ENCODE measurements at places on chromosomes 4 and X. TPM values are rescaled to one million over a fixed set of nuclear protein-coding genes. Genes with fewer than 3 reads are reported as not detected.
A peak's percentile ranks its signal among the peaks of the same experiment; 100 is the strongest.

The RELL1 gene
- polyA plus RNA-seq: 4.3 TPM

DNA sequence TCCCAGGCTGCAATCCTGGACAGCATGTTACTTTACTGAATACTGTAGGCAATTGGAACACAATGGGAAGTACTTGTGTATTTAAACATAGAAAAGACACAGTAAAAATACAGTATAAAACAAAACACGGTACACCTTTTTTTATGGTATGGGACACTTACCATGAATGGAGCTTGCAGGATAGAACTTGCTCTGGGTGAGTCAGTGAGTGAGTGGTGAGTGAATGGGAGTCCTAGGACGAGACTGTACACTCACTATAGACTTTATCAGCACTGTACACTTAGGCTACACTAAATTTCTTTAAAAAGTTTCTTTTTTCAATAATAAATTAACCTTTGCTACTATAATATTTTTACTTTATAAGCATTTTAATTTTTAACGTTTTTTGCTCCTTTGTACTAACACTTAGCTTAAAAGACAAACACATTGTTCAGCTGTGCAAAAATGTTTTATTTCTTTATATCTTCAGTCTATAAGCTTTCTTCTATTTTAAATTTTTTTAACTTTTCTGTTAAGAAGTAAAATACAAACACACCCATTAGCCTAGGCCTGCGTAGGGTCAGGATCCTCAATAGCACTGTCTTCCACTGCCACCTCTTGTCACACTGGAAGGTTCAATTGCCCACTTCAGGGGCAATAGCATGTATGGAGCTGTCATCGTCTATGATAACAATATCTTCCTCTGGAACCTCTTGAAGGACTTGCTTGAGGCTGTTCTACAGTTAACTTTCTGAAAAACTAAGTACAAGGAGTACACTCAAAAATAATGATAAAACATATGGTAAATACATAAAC lies 293.5 kb upstream of the FSTL5 start:
- no peak overlapping the region for H3K27ac ChIP-seq
- H3K4me3 ChIP-seq: no peak overlapping the region
- H3K4me1 ChIP-seq: no peaks in the 10 kb centered on the region
- no peaks in the 10 kb centered on the region for H3K27me3 ChIP-seq
- DNase-seq: no peak

- no peaks in the 10 kb centered on the region for H3K36me3 ChIP-seq
- DNase-seq: no peak
- peaks cover 11% of the 10 kb centered on the region for H3K4me1 ChIP-seq
Observed at GRCh38 chr4:7941965-7942496, 2.4 kb upstream of the AFAP1 start.

- H3K27ac ChIP-seq: peak overlapping the region; percentile 97
- H3K36me3 ChIP-seq: no peaks in the 10 kb centered on the region
- DNase-seq: peak; percentile 82
- H3K4me3 ChIP-seq: peak overlapping the region; percentile 80
- peaks cover 5% of the 10 kb centered on the region for H3K27me3 ChIP-seq
Observed at GRCh38 chrX:151393514-151393913, 3.5 kb upstream of the VMA21 start.

The CPLX1 gene
- polyA plus RNA-seq: not detected

- H3K27ac ChIP-seq: no peak overlapping the region
- H3K36me3 ChIP-seq: peaks cover 24% of the 10 kb centered on the region
- H3K27me3 ChIP-seq: no peaks in the 10 kb centered on the region
- no peak overlapping the region for H3K4me3 ChIP-seq
- DNase-seq: no peak
Observed at GRCh38 chr4:123077330-123077729, 154.9 kb upstream of the NUDT6 start.

The TTC29 gene
- polyA plus RNA-seq: not detected

GRCh38 chr4:1676605-1677525 lies 7.2 kb downstream of the FAM53A start:
- no peaks in the 10 kb centered on the region for H3K36me3 ChIP-seq
- H3K4me3 ChIP-seq: no peak overlapping the region
- H3K4me1 ChIP-seq: no peaks in the 10 kb centered on the region
- H3K27ac ChIP-seq: no peak overlapping the region
- DNase-seq: no peak

GRCh38 chr4:107318078-107318477 lies 282.0 kb upstream of the DKK2 start:
- H3K27me3 ChIP-seq: no peaks in the 10 kb centered on the region
- DNase-seq: no peak
- H3K27ac ChIP-seq: no peak overlapping the region
- no peak overlapping the region for H3K4me3 ChIP-seq
- no peaks in the 10 kb centered on the region for H3K36me3 ChIP-seq

The SASH3 gene
- polyA plus RNA-seq: 254 TPM

GRCh38 chr4:42678512-42678911 lies 21.6 kb upstream of the ATP8A1 start:
- no peak overlapping the region for H3K4me3 ChIP-seq
- no peak overlapping the region for H3K27ac ChIP-seq
- peaks cover 3% of the 10 kb centered on the region for H3K27me3 ChIP-seq
- DNase-seq: no peak
- H3K4me1 ChIP-seq: peaks cover 6% of the 10 kb centered on the region
- no peaks in the 10 kb centered on the region for H3K36me3 ChIP-seq

GRCh38 chr4:139401368-139401767 lies 52.6 kb upstream of the RAB33B start:
- H3K4me1 ChIP-seq: no peaks in the 10 kb centered on the region
- no peak overlapping the region for H3K27ac ChIP-seq
- no peaks in the 10 kb centered on the region for H3K27me3 ChIP-seq

Measured in immature natural killer cell (primary cell).